MM.1S (cell line): ENCODE measurements at places on chromosomes 11 and 22.

DNA sequence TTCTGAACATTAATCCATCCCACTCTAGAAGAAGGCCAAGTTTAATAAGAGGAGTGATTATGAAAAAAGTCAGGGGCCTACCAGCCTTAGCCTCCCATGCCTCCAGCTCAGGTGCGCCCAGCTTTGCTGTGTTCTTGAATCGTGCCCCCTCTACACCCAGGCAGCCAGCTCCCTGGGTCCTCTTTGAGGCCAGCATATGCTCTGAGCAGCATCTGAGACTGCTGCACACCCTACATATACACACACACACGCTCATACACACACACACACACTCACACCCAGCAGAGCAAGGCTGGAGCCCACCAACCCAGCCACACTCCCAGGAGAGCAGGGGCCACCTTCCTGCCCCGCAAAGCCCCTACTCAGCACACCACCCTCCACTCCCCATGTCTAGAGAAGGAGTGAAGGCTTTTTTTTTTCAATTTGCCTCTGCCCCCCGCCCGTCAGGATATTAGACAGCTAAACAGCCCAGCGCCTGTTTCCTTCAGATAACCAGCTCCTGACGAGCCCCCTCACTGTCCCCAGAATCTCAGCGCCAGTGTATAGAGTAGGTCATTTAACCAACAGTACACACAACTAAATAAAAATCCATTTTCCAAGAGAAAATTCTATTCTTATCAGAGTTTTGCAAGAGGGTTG lies 121.6 kb downstream of the BUD13 start:
- H3K4me1 ChIP-seq, result no peaks in the 10 kb centered on the region
- H3K27ac ChIP-seq, result no peak overlapping the region
- no peak overlapping the region for H3K4me3 ChIP-seq
- H3K27me3 ChIP-seq, result no peaks in the 10 kb centered on the region
- DNase-seq, result no peak

GRCh38 chr11:93031386-93031785 lies 61.9 kb downstream of the MTNR1B start:
- DNase-seq, result no peak
- no peaks in the 10 kb centered on the region for H3K27me3 ChIP-seq
- no peaks in the 10 kb centered on the region for H3K4me1 ChIP-seq
- H3K4me3 ChIP-seq, result no peak overlapping the region

- no peak overlapping the region for H3K27ac ChIP-seq
- H3K4me3 ChIP-seq, result no peak overlapping the region
- H3K4me1 ChIP-seq, result no peaks in the 10 kb centered on the region
- DNase-seq, result no peak
- H3K27me3 ChIP-seq, result no peaks in the 10 kb centered on the region
- H3K36me3 ChIP-seq, result no peaks in the 10 kb centered on the region
Observed at GRCh38 chr11:24808173-24808572, 311.3 kb downstream of the LUZP2 start.

DNA sequence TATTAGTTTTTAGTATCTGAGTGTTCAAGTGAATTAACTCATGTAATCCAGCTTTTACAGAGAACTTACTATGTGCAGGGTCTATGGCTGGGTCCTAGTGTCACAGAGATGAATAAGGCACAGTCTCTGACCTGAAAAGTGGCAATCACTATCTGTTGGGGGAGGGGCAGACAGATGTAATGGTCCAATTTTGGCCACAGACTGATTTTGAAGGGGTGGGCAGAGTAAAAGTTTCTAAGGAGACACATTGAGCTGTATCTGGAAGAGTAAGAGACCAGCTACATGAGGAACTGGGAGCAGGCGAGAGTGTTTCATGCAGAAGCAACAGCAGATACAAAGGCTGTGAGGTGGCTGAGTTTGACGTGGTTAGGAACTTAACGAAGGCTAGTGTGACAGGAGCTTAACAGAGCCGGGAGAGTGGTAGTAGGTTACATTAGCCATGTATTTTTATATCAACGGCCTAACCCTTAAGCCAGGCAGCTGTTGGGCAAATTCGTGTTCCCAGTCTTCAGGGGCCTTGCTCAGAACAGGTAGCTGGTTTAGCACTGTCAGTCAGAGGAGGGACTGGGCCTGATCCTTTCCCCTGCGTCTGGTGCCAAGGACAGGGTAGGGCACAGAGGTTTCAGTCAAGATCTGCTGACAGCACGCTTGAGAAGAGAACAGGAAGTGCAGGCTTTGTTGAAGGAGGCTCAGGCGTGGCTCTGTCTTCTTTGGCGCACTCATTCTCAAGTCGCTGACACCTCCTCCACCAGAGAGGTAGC lies 1.4 kb upstream of the STIM1 start:
- DNase-seq, result peak; percentile 93
- no peaks in the 10 kb centered on the region for H3K27me3 ChIP-seq
- H3K36me3 ChIP-seq, result no peaks in the 10 kb centered on the region
- peak overlapping the region; percentile 97 for H3K27ac ChIP-seq
- peak overlapping the region; percentile 84 for H3K4me3 ChIP-seq

DNA sequence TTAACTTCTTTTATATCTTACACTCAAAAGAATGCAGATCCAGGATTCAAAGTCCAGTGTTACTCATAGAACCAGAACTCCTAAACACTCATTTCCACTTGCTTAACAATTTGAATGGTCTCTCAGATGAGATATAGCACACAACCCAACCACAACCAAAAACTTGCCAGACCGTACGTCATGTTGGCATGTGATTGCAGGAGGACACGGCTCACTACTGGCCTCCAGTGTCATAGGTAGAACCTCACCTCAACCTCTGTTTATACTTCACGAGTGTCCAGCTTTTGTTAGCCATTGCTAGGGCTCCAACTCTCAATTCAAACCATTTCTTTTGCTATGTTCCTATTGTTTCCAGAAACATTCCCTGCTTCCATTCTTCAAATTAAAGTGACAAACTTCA lies 58.5 kb upstream of the PDGFD start:
- no peaks in the 10 kb centered on the region for H3K36me3 ChIP-seq
- H3K27me3 ChIP-seq, result no peaks in the 10 kb centered on the region
- H3K4me3 ChIP-seq, result no peak overlapping the region
- no peaks in the 10 kb centered on the region for H3K4me1 ChIP-seq
- no peak for DNase-seq

- H3K4me1 ChIP-seq, result peaks cover 8% of the 10 kb centered on the region
- H3K27me3 ChIP-seq, result no peaks in the 10 kb centered on the region
- no peak overlapping the region for H3K27ac ChIP-seq
- no peaks in the 10 kb centered on the region for H3K36me3 ChIP-seq
- no peak overlapping the region for H3K4me3 ChIP-seq
- DNase-seq, result no peak
Observed at GRCh38 chr11:26011474-26011873, 320.5 kb upstream of the ANO3 start.

- H3K4me1 ChIP-seq, result no peaks in the 10 kb centered on the region
- no peak for DNase-seq
- no peak overlapping the region for H3K27ac ChIP-seq
Observed at GRCh38 chr11:101434026-101434643, 149.7 kb downstream of the TRPC6 start.

GRCh38 chr11:122107045-122107444 lies 9.0 kb downstream of the BLID start:
- H3K27ac ChIP-seq, result no peak overlapping the region
- no peak overlapping the region for H3K4me3 ChIP-seq
- H3K4me1 ChIP-seq, result no peaks in the 10 kb centered on the region
